Natural killer cell (primary cell): ENCODE measurements at places on chromosomes 6 and 20. TPM values are rescaled to one million over a fixed set of nuclear protein-coding genes. Genes with fewer than 3 reads are reported as not detected.

GRCh38 chr6:168826726-168827585 is 386.0 kb downstream of the SMOC2 start:
- no peak for DNase-seq

DNA sequence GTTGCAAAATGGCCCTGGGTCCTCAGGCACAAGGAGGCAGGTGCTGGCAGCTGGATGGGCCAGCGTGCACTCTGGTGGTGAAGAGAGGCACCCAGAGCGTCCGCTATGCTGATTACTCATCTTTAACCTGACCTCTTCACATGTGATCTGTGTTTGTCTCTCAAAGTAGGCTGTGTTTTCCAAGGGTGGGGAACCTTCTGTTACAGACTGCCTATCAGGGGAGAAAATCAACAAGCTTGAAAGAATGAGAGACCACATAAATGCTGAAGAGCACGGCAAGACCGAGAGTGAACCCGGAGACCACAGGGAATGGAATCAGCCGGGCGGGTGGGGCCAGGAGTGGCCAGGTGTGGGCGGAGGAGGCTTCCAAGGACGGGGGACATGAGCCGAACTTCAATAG is 16.2 kb downstream of the BNIP5 start:
- no peak for DNase-seq

DNA sequence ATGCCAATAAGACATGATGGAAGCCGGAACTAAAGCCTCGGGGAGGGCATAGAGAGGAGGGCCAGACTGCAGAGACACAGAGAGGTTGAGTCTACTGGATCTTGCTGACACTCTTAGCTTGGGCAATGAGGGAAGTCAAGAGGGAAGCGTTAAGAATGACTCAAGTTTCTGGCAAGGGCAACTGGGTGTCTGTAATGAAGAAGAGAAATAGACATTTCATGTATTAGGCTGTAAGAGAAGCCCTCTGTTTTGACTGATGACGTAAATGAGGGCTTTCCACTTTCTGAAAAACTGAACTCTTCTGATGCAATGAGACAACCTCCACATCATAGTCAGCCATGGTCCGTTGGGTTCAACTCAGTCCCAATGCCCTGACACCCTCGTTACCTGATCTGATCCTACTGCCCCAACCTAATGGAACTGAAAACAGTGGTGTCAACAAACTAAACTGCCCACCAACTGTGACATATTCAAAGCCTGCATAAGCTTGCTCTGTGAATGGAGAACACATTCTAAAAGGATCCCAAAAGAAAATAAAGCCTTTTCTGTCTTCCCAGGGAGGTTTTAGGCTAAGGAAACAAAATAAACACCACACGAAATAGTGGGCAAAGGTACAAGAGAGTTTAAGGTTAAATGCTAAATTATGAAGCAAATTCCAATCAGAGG is 45.8 kb upstream of the PNRC1 start:
- DNase-seq, result no peak

DNA sequence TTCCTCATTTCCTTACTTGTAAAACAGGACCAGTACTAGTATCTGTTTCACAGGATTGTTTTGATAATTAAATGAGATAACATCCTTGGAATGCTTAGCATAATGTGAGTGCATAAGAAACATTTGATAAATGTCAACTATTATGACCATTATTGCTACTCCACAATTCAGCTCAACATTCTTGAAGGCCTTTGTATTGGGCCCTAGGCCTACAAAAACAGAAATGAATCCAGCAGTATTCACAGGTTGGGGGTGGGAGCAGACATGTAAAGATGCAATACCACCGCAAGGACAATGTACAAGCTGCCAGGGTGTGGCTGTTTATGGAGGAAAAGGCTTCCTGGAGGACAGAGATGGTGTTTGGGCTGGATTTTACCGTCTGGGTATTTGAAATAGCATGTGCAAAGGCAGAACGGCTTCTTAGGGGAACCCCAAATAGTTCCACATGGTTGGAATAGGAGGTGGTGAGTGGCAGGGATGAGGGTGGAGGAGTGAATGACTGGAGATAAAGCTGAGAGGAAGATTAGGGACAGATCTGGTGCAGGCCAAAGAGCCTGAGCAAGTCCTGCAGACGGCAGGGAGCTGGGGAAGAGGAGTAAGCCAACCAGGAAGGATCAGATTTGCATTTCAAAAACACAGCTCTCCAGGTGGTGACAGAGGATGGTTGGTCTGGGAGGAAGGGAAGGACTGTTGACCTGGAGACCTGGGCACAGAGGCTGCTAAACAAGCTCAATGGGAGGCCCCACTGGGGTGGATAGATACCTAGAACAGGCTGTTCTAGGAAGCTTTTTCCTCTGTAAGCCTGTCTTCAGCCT is 57.0 kb upstream of the EPB41L1 start:
- no peak for DNase-seq

DNA sequence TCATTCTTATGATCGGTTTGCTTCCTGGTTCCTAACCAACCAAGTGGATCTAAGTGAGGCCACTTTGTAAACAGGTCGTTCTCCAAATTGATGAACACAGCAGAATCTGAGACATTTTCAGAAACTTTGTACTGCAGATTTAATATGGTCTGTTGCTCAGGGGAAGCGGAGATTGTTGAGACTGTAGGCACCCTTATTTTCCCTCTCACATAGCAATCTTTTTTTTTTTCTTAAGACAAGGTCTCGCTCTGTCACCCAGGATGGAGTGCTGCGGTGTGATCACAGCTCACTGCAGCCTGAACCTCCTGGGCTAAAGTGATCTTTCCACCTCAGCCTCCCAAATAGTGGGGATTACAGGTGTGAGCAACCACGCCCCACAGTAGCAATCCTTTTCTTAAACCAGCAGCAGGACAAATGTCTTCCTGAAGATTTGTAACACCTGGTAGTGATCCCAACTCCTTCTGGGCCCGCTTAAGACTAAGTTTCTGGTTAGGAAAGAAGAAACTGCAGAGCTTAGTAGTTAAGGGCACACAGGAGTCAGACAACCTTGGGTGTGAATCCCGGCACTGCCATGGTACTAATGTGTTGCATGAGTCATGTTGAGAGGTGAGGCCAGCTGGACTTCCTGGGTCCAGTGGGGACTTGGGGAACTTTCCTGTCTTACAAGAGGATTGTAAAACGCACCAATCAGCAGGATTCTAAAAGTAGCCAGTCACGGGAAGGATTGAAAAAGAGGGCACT is 48.4 kb upstream of the EZR start:
- no peak for DNase-seq

- DNase-seq, result peak; percentile 73
Observed at GRCh38 chr6:37507690-37508421, 8.2 kb upstream of the CCDC167 start.

- no peak for DNase-seq
Observed at GRCh38 chr6:116764961-116765841, at the start of gene FAM162B. FAM162B (minus strand) TSS chr6:116765719; CDS start chr6:116765576, 143 bp downstream.

DNA sequence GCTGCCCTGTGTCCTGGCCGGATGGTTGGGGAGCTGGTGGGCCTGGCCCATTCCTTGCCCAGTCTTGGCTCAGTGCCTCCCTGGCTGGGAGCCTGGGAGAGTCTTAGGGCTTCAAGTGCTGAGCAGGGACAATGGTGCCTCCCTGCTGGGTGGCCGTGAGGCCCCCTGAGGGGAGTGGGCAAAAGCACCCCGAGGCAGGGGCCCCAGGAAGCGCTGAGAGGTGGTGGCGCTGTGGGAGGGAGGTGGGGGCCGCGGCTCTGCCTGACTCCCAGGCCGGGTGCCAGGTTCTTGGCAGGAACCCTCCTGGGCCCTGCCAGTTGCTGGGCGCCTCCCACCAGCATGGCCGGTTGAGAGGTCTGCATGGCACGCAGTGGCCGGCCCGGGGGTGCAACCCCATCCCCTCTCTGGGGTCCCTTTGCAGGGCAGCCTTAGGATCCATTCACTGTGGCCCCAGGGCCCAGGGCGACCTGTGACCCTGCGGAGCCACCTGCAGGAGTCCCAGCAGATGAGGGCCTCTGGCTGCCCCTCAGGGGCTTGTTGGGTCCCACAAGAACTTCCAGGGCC is 9.2 kb upstream of the RPS21 start:
- no peak for DNase-seq

Gene DNAH8
- total RNA-seq, result 0.10 TPM

Gene ZSWIM1
- total RNA-seq, result 2.4 TPM

Gene CNR1
- not detected for total RNA-seq

Gene FAM209A
- total RNA-seq, result 4.0 TPM

Gene SIRPG
- 3.9 TPM for total RNA-seq

Gene OPRL1
- 2.2 TPM for total RNA-seq

Gene GSTA2
- not detected for total RNA-seq

Gene PRKN
- 1.9 TPM for total RNA-seq

Gene BPIFB2
- not detected for total RNA-seq
